ENCODE measurements at places on chromosomes 2 and 18.

GRCh38 chr2:165067643-165068486, 112.5 kb upstream of the SLC38A11 start:
- peak; percentile 64 for DNase-seq

DNA sequence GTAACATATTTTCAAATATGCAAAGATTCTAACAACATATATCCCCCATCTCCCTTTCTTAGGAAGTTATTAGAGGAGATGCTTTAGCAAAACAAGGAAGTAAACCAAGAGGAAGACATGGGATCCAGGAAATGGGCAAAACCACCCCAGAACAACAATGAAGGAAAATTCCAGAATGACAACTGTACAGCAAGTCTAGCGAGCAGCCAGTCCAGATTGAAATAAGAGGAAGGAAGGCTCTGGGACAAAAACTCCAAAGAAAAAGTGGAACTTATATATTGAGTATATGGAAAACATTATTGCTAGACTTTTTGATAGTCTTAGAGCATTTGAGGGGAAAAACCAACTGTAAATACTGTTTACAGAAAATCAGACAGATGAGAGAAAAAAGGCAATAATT, 2.9 kb upstream of the ARPC2 start:
- DNase-seq, result no peak

- DNase-seq, result no peak
Measured at GRCh38 chr2:26737221-26737620, 26.9 kb upstream of the SLC35F6 start.

GRCh38 chr18:24704946-24705630, 244.7 kb downstream of the HRH4 start:
- DNase-seq, result no peak

DNA sequence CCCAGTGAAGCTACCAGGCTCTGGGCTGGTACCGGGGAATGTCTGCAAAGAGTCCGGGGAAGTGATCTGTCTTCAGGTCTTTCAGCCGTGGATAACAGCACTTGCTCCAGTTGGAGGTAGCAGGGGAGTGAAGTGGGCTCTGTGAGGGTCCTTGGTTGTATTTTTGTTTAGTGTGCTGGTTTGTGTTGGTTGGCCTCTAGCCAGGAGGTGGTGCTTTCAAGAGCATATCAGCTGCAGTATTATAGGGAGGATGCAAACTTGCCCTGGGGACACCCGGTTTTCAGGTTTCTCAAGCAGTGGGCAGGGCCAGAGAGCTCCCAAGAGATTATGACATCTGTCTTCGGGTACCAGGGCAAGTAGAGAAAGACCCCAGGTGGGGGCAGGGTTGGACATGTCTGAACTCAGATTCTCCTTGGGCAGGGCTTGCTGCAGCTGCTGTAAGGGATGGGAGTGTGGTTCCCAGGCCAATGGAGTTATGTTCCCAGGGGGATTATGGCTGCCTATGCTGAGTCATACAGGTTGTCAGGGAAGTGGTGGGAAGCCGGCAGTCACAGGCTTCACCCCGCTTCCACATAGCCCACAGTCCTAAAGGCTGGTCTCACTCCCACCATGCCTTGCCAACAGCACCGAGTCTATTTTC, 34.4 kb downstream of the ACAA2 start:
- DNase-seq, result no peak

DNA sequence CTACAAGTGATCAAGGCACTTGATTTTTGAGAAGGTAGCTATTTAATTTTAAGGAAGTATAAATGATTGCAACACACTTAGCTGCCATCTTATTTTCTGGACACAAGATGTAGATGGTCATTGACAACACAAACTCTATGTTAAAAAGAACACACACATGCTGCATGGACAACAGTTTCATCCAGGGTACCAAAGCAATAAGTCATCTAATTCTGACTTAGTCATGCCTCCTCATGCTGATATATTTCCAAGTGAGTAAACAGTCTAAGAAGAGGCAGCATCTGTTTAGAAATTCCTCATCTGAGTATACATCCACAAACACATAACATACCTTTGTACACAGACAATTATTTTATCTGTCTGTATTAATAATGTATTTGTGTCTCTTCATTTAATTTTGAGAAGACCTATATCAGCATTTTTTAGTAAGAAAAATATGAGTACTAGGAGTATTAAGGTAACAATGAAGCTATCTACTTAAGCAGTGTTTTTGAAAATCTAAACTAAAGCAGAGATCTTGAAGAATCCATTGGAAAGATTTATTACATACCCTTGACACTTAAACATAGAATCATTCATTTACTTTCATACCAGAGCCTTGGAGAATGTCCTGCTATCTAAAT, 84.9 kb downstream of the SCN1A start:
- DNase-seq, result no peak

- no peak for DNase-seq
Measured at GRCh38 chr18:80022613-80023012, 11.6 kb upstream of the RBFA start.

DNA sequence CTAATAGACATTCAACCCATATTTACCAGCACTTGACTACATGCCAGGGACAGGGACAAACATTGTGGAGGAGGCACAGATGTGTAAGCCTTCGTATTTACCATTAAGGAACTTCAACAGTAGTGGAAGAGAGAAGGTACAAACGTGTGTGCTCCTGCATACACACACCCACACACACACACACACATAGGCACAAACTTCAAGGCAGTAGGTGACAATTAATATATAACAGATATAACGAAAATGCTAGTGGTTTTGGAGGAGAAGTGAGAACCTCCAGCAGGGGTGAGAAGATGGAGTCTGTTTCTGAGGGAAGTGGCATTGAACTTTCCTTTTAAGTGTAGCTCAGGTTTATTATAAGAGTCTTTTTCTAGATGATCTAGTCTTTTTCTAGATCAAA, 231.1 kb downstream of the SETBP1 start:
- DNase-seq, result no peak

Data from cerebellar nuclear complex (tissue), 1 donor.